ENCODE measurements at places on chromosomes 3 and 15.

- no peak for DNase-seq
These were observed 2.2 kb upstream of the RHCG start for GRCh38 chr15:89498574-89498906.

DNA sequence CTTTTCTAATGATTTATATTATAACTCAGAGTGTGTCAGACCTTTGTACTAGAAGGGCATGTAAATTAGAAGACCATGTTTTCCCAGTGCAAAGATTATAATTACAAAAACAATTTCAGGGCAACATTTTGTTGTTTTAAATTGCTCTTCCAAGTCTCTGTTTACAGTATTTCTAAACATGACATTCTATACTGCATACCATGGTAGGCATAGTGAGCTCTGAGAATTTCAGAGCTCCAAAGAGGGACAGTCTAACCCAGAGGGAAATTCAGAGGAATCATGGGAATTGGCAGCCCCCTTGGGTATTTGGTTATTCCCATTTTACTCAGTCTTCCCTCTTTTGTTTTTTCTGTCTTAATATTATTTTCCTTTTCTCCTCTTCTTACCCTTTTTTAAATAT, 361.5 kb upstream of the SEMA6D start:
- DNase-seq = no peak

DNA sequence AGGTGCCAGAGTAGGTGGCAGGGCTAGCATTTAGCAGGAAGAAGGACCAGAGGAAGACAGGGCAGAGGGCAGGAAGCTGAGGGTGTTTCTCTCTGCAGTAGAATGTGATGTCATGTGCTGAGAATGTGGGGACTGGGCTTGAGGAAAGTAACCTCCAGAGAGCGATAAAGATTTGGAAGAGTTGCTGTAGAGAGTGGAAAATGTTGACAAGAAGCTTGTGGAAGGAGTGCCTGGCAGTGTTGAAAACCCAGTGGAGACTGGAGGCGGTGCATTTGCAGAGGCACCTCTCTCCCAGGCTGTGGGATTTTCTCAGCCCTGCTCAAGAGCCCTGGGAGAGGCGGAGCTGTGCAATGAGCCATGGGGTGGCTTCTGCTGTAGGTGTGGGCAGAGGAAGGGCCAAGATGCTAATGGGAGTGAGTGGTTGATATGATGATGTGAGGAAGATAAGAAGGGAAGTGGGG, 54.8 kb downstream of the MESD start:
- DNase-seq = no peak

- DNase-seq = no peak
These were observed 1.6 kb upstream of the TMEM42 start for GRCh38 chr3:44860117-44860516.

- DNase-seq = peak; percentile 42
These were observed 131.9 kb upstream of the MEF2A start for GRCh38 chr15:99433757-99434450.

GRCh38 chr3:63395960-63396359, 117.9 kb downstream of the SYNPR start:
- no peak for DNase-seq

- no peak for DNase-seq
These were observed 196.1 kb upstream of the P2RY1 start for GRCh38 chr3:152638707-152639450.

DNA sequence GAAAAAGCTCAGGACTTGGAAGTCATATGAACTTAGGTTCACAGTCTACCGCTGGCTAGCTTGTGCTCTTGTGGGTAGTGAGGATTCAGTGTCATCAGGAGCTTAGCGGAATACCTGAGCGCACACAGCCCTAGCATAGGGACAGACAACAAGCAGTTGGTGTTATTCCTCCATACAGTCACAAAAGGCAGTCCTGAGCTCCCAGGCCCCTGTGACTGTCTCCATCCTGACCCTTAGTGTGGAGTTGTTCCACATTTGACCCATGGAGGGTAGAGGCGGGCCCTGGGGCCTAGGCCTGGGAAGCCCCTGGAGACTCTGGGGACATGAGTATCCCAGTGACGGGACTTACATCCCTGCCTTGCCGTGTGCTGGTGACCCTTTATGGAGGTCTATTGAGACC, 131.5 kb upstream of the PLXNA1 start:
- DNase-seq = no peak

- DNase-seq = no peak
These were observed 54.9 kb downstream of the HCN4 start for GRCh38 chr15:73313861-73314260.

GRCh38 chr3:139846729-139847128, 88.3 kb upstream of the CLSTN2 start:
- DNase-seq = no peak

- no peak for DNase-seq
These were observed 5.7 kb upstream of the FBLN2 start for GRCh38 chr3:13543253-13543652.

DNA sequence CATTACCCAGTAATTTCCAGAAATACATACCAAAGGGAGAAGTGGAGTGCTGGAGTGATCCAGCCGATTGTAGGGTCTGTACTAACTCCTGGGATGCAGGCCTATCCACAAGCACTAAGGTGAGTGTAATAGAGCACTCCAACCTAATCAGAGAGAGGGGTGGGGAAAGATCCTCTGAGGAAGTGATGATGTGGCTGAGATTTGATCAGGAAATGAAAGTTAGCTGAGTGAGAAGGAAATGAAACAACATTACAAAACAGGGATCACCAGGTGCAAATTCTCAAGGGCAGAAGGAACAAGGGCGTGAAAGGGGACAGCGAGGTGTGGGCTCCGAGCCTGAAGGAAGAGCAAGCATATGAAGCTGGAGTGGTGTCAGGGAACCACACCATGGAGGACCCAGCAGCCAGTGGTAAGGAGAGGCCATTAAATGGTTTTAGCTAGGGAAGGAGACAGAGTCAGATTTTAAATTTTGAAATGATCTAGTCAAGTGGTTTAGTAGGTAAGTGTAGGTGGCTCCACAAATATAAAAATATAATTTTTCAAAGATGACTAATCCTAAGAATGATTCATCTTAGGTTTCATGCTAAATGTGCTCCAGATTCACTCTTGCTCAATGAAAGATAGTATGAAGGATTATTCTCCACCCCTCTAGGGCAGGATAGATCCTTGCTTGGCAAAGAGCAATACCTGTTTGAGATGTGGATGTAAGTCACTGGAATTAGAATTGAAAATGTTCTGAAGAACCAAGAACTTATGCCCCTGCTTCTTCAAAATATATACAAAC, 348.7 kb downstream of the TBL1XR1 start:
- no peak for DNase-seq

DNA sequence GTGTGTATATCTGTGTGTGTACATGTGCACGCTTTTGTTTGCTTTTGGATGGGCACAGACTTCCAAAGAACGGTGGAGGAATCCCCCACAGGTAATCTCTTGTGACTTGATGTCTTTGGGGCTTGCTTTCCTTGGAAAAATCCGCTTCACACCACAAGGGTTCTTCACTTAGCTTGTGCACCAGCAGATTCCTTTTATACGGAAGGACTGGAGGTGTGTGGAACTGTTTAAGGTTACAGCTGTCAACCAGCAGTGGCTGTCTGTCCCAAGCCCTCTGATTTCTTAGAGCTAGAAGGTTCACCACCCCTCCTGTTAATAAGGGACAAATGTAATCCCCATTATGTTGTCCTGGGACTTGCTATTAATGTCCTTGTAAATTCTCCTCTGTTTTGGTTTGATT, 193.5 kb downstream of the ITPR1 start:
- DNase-seq = no peak

DNA sequence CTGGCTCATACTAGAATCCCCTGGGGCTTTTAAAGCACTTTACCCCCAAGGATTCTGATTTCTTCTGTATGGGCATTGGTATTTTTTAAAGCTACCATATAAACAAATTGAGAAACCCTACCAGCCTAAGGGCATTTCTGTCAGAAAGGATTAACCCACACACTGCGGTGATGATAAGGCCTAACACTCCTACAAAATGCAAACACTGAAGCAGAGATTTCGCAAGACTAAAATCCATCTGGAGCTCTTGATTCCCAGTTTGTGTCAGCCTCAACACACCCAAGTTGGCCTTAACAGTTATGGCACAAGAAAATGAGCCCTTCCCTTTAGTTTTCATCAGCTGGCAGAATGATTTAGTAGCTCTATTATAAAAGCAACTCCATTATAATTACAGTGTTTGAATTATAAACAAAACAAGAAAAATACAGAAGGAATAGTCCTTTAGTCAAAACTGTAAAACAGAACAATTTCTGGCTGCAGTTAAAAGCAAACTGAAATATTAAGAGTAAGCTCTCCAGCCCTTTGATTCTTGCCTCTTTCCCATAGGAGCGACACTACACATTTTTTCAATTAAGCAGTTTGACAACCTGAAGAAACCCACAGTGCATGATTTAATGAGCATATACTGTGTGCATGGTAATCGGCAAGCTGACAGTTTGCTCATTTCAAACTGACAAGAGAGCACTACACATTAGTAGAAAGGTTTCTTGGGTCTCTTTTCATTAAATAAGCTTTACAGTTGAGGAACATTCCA, 441.2 kb downstream of the FHIT start:
- DNase-seq = no peak

DNA sequence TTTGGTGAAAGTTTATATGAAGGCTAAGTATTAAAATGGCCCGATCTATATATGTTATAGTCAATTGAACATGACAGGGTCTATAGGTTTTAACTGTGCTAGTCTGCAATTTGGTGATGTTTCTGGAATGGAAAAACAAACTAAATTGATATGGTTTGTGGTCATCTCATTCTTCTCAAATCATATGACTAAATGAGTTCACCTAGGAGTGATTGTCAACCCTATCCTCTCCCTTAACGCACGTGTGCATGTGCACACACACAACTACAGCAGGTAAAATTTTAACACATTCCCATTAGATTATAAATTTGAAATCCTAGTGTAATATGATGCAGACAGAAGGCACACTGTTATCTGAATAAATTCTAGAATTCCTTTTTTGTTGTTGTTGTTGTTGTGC, 9.0 kb downstream of the CLDND1 start:
- DNase-seq = no peak

DNA sequence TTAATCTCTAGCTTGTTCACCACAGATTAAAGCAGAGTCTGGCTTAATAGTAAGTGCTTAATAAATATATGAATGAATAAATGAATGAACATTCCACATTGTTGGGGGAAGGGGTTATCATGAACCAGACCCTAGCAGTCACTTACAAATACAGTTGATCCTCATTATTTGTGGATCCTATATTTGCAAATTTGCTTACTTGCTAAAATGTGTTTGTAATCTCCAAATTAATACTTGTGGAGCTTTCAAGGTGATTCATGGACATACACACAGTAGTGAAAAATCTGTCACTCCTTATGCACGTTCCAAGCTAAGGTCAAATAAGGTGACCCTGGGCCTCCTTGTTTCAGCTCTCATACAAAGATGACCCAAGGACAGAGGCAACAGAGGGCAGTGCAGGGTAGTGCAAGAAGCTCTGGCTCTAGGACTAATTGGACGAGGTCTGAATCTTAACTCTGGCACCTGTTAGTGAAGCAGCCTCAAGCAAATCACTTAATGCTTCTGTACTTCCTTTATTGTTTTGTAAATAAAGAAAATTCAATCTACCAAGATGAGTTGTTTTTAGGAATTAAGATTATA, 112.8 kb upstream of the C2CD4B start:
- DNase-seq = no peak

DNA sequence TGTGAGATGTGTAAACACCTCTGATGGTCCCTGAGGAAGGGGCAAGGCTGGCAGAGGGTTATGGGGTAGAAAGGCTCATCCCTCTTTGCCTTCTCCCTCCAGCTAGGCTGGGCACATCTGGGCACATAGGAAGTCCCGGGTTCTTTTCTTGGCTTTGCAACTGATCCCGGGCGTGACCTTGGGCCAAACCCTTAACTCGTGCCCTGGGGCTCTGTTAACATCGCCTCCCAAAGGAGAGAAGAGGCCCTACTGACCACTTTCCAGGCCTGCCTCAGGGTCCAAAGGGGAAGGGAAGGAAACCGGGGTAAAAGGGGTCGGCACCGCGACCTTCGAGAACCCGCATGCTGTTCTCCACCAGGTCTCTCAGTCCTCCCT, 549 bp downstream of the C3orf18 start:
- DNase-seq = no peak

DNA sequence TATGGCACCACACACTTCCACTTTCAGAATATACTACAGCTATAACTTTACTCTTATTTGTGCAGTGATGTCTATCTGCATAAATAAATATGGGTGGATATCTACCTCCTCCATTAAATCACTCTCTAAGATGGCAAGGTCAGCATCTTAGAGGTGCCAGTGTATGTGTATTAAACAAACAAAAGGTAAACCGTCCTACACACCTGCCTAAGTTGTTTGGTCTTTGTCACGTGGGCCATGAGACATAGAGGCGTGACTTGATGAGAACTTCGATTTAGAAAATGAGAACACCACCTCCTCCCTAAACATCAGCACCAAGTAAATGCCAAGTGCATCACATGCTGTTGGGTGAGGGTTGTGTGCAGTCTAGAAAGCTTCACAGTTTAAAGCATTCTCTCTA, 310.6 kb downstream of the GRM7 start:
- DNase-seq = no peak

DNA sequence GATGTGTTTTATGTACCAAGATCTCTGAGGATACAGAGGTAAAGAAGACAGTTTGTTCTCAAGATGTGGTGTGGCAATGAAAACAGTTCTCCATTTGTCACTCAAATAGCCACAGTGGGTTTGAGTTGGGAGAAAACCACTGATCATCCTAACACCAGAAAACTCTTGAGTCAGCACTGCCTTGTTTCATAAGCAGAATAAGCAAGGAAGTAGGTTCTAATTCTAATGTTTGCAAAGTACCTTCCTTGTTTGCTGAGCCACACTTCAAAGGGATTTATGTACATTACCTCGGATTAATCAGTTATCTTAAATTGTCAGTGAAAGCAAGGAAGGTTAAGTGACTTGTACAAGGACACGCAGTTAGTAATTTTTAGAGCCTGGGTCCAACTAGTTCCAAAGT, 107.8 kb upstream of the BOC start:
- DNase-seq = no peak

- DNase-seq = no peak
These were observed 13.3 kb upstream of the IQCF1 start for GRCh38 chr3:51916418-51916817.

- DNase-seq = no peak
These were observed 15.1 kb downstream of the HEMK1 start for GRCh38 chr3:50584391-50584790.

GRCh38 chr3:195911946-195912270, 3.6 kb upstream of the TNK2 start:
- DNase-seq = no peak

DNA sequence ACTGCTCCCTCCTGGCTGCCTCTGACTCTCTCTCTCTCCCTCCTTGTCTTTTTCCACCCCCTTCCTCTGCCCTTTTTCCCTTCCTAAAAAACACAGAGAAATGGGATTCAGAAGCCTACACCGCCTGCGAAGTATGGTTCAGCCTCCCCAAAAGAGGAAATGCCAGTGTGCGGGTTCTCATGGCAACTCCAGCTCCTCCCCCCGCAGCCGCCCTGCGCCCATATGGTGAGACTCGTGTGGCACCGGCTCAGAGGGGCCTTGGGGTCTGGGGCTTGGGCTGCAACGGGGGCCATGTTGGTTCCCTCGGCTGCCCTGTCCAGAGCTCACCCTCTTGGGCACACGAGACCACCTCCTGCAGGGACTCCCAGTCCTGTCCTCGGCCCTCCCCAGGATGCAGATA, 23.6 kb upstream of the LINGO1 start:
- no peak for DNase-seq

GRCh38 chr3:86969500-86970189, 21.3 kb downstream of the VGLL3 start:
- DNase-seq = no peak

GRCh38 chr15:100254691-100255090, 87.1 kb downstream of the ADAMTS17 start:
- DNase-seq = no peak

Data from SK-N-DZ (cell line).